ENCODE measurements at places on chromosomes 6 and 20.
A peak's percentile ranks its signal among the peaks of the same experiment; 100 is the strongest.

DNA sequence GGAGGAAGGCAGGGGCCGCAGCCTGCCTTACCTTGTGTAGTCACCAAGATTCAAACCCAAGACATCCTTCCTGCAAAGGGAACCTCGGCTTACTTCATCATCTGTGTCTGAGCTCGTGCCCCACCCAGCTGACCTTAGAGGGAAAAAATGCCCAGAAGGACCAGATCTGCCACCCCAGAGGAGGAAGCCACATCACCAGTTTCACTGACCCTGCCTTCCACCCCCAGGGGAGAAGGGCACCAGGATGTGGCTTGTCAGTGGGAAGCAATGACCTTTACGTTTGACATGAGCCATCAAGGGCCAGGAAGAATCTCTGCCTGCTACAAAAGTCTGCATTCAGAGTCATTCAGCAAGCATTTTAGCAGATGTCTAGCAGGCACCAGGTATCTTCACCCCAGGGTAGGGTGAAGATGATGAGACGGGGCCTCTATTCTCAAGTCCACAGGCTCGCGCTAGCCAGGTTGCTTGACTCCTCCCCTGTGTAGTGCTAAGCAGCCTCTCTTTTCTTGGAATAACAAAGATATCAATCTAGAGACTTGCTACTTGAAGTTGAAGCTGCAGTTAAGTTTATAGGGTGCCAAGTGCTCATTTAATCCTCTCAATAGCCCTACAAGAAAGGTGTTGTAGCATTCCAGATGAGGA, 28.1 kb downstream of the HM13 start:
- no peak for DNase-seq

GRCh38 chr20:62236766-62237513, 1.4 kb upstream of the OSBPL2 start:
- no peak for DNase-seq

DNA sequence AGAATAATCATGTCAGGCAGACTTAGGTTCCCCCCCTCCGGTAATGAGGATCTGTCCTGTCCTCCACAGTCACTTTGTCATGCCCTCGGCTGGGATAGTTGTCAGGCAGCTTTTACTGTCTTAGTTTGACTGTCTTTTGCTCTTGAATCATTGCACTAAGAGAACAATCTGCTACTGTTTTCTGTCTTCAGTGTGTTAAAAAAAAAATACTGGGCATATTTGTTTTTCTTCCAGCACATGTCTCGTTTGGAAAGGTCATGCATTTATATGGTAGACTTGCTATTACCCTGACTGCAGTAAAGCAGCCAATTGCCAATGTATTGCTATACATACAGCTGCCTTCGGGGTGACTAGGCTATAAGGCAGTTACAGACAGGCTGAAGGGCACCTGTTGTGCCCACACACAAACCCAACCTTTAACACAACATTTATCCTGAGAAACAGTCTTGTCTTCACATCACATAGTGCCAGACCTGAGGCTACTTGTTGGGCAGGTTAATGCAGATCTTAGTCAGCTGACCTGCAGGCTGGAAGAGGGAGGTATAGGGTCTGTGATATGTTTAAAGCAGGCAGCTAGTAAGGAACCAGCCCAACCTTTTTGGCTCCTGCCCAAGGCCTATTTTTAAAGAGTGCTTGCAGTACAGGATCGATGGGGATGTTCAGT, 26.7 kb downstream of the ARFGEF3 start:
- DNase-seq, result no peak

DNA sequence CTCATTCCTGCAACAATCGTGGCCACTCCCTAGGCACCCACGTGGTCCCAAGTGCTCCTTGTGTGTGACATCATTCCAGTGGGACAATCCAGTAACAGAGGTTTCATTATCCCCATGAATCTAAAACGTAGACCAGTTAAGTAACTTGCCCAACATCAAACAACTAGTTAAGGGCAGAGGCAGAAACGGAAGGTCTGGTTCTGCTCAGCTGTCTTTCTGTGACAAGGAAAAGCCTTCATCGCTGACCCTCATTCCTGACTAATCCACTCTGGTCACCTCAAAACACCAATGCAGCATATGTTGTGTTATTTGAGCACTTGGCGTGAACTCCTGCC, 261.4 kb upstream of the JARID2 start:
- peak; percentile 52 for DNase-seq

Measured in DMS 273 treated with DMSO at 0.1 percent for 48 hours (cell line).